ENCODE measurements at places on chromosomes 13 and 19.

DNA sequence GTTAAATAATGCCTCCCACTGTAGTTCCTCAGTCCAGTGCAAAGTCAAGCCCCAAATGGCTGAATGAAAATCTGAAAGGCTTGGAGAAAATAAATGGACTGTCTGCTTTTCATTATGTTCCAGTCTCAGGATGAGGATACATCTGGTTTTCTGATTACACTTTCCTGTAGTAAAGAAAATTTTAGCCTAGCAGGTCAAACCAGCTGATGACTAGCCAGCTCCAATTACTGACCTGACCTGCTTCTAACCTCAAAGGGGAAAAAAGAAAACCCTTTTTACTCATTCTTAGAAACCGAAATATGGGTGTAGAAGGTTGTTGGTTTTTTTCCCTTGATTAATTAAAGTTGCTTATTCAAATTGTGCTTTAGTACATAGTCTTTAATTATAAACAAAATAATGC lies 418.4 kb downstream of the EFNB2 start:
- no peak for DNase-seq

GRCh38 chr19:4622695-4623421 lies 16.5 kb upstream of the TNFAIP8L1 start:
- no peak for DNase-seq

DNA sequence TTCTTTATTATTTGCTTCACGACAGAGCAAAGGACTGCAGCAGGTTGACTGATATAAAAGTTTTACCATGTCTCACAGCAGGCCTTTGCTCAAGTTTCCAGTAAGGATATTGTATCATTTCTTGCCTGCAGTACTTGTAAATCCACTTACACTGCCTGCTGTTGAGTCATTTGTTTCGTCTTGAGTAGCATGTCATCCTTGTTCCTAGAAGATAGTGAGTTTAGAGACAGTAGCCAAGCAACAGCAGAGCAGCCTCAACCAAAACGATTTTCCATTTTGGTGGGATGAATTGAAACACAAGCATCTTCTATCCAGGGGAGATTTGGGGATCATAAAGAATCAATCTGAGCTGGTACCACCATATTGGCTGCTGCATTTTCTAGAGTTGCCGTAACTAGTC lies 24.0 kb upstream of the ALOX5AP start:
- no peak for DNase-seq

DNA sequence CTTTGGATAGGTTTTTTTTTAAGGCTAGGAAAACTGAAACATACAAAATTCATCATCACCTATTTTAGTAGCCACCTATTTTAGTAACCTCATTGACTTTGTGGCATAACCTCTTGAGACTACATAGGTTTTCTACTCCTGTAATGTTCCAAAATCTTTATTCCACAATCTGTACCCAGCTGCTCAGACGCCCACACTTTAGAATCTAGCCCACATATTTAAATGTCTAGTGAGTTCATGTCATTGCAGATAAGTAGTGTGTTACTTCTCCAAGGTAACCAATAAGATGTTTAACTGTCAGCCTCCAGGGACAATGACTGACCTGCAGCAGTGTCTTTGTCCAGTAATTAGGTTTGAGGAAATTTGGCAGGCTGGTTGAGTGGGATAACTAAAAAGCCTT lies 330.2 kb downstream of the MZT1 start:
- no peak for DNase-seq

DNA sequence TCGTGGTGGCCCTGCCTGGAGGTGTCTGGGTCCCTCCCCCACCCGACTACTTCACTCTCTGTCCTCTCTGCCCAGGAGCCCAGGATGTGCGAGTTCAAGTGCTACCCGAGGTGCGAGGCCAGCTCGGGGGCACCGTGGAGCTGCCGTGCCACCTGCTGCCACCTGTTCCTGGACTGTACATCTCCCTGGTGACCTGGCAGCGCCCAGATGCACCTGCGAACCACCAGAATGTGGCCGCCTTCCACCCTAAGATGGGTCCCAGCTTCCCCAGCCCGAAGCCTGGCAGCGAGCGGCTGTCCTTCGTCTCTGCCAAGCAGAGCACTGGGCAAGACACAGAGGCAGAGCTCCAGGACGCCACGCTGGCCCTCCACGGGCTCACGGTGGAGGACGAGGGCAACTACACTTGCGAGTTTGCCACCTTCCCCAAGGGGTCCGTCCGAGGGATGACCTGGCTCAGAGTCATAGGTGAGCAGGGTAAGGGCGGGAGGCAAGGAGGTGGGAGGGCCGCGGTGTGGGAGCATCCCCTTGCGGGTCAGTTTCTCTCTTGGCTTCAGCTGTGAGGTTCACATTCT lies 19.2 kb downstream of the NECTIN2 start:
- no peak for DNase-seq

DNA sequence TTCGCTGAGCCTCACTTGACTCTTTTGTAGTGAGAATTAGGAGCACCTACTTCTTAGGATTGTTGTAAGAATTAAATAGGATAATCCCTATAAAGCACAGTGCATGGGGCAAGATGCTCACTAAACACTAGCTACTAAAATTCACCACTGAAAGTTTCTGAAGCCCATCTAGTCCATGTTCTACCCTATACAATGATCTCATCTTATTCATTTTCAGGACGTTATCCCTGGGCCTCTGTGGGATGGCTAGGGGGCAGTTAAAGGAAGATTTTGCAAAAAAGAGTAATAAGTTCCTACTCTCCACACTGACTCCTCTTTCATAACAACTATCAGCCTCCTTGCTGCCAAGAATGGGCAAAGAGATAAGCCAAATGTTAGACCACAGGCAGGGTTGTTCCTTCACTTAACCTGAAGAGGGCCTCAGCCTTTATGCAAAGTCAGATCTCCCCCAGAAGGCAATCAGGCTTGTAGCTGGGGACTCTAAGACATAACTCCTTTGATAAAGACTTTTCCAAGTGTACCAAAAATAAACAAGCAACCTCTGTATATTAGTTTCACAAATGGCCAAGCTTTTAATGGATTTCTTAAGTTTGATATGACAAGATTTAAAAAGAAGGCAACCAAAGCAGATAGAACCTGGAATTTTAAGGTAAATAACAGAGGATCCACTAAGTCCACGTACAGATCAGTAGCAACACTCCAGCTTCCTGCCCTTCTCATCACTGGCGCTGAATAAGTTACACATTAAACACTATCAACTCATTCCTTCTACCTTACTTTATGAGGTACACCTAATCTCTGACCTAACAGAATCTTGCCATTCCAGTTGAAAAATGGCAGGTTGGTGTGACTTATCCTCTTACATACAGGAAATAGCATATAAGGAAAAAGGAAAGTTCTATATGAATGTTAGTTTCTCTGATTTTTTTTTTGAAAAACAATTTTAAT lies 44.4 kb downstream of the ELF1 start:
- DNase-seq, result no peak

DNA sequence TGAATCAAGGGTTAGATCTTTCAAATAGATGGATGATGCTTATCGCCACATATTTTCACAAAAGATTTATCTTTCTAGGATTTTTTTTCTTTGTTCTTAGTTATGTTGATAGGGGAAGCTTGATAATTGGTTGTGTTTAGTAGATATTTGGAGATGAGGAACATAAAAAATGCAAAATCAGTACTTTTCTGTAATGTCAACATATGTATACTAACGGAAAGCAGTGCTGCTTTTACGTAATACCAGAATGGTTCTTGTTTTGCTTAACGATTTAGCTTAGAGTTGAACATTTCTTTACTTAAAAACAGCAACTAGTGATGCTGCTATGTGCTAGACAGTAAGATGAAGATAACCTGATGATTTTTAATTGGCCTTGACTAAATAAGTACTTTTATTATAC lies 3.0 kb downstream of the ZMYM2 start:
- DNase-seq, result no peak

GRCh38 chr13:109384491-109385241 lies 401.7 kb downstream of the IRS2 start:
- DNase-seq, result no peak

GRCh38 chr13:99855526-99856420 lies 115.8 kb downstream of the ZIC5 start:
- no peak for DNase-seq

DNA sequence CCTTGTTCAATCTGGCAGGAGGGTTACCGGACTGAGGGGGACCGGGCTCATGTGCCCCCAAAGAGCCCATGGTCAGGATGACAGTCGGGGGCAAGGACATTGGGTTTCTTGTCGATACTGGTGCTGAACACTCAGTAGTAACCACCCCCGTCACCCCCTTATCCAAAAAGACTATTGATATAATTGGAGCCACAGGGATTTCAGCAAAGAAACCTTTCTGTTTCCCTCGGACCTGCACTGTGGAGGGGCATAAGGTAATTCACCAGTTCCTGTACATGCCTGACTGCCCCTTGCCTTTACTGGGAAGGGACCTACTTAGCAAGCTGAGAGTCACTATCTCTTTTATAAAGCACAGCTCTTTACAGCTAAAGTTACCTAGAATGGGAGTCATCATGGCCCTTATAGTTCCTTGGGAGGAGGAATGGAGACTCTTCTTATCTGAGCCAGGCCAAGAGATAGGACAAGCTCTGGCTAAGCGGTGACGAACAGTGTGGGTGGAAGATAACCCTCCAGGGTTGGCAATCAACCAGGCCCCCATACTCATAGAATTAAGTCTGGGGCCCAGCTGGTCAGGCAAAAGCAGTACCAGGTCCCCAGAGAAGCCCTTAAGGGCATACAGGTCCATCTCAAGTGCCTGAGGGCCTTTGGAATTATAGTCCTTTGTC lies 603.7 kb downstream of the UQCRFS1 start:
- no peak for DNase-seq

GRCh38 chr13:40961214-40961613 lies 57.9 kb downstream of the ELF1 start:
- DNase-seq, result no peak

DNA sequence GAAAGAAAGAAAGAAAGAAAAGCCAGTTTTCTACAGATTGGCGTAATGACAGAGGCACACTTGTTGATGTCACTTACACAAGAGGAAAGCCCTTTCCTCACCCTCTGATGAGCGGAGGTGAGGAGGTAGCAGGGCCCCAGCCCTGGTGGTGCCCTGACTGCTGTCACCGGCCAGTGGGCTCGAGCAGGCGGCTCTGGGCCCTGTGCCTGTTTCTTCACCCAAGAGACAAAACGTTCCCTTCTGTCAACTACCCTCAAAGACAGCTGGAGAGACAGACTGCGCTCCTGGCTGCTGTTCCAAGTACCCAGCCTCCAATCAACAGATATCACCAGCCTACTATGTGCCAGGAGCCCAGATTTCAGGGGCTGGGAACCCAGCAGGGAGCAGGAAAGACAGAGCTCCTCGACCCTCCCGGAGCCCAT lies 10.1 kb downstream of the EPS15L1 start:
- no peak for DNase-seq

GRCh38 chr19:15775249-15775648 lies 12.2 kb upstream of the OR10H5 start:
- DNase-seq, result no peak

DNA sequence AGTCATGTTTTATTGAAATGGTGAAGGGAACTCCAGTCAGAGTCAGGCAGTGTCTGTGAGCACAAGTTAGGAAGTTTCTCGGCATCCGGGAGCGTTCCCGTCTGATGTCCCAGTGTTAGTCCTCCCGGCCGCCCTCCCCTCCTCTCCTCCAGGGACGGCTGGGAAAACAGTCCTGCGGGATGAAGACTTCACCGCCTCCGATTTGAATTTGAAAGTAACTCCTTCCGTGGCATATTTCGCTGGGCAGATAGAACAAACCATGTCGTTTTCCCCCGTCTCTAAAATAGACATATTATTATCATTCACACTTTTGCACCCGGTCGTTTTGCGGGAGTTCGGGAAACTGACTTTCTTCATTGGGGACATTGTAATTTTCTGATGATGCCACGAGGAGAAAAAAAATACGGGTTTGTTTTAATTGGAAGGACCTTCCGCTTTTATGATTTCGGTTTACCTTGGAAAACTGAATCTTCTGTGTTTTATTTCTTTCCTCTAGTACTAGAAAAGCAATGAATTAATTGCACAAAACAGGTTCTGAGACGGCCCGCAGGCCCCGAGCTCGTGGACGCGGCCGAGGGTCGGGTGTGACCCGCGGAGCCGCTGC lies 76.6 kb downstream of the ZIC5 start:
- DNase-seq, result no peak

GRCh38 chr13:21871919-21872318 lies 201.0 kb downstream of the FGF9 start:
- no peak for DNase-seq

- no peak for DNase-seq
These were observed 33.3 kb upstream of the SCEL start for GRCh38 chr13:77502104-77502720.

GRCh38 chr19:3204646-3205275 lies 19.0 kb downstream of the NCLN start:
- no peak for DNase-seq

DNA sequence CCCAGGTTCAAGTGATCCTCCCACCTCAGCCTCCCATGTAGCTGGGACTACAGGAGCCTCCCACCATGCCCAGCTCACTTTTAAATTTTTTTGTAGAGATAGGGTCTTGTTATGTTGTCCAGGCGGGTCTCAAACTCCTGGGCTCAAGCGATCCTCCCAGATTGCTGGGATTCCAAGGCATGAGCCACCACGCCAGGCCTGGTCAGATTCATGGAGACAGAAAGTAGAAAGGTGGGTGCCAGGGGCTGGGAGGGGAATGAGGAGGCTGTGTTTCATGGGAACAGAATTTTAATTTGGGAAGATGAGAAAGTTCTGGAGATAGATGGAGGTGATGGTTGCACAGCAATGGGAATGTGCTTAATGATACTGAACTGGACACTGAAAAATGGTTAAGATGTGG lies 22.3 kb downstream of the ARHGEF18 start:
- no peak for DNase-seq

DNA sequence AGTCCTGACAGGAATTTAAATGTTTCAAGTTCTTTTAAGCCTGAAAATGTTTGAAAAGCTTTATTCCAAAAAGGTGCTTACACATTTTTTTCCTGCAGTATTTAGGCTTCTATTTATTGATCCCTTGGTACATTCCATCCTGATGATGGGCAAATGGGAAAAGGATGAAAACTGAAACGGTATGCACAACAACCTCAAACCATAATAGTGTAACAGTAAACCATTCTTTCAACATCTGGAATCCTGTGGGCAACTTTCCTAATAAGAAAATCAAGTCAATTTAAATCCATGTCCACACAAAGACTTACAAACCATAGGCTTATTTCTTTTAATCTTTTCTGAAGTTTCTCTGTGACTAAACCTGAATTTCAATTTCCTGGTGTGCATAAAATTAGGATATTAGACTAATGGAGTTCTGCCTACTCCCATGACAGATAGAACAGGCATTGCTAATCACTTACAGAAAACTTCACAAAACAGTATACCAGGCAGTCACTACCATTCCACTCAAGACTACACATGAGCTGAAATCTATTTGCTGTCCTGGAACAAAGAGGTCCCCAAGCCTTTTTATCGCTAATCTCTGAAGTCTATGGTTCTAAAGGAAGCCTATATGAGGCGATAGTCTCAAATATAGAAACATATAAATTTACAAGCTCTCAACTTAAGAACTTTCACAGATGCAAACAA lies 103.3 kb downstream of the DLEU7 start:
- DNase-seq, result no peak

GRCh38 chr13:106532111-106532929 lies 3.1 kb downstream of the EFNB2 start:
- no peak for DNase-seq

- no peak for DNase-seq
These were observed 1.2 kb downstream of the EPS15L1 start for GRCh38 chr19:16470541-16470910.

- no peak for DNase-seq
These were observed 4.7 kb downstream of the CSNK1A1L start for GRCh38 chr13:37100731-37101130.

GRCh38 chr13:109500146-109500773 lies 286.1 kb downstream of the IRS2 start:
- DNase-seq, result peak; percentile 18

- DNase-seq, result no peak
These were observed 28.1 kb downstream of the HSPH1 start for GRCh38 chr13:31133621-31134020.

- no peak for DNase-seq
These were observed 2.7 kb downstream of the MYO9B start for GRCh38 chr19:17078036-17078919.
